ENCODE measurements at places on chromosomes 7 and 10.

GRCh38 chr7:47340517-47340916, 241.4 kb downstream of the TNS3 start:
- DNase-seq, result no peak

GRCh38 chr10:2469802-2470201, 597.5 kb upstream of the PFKP start:
- no peak for DNase-seq

GRCh38 chr7:73888959-73889358, 28.0 kb downstream of the TMEM270 start:
- DNase-seq, result no peak

GRCh38 chr7:49715486-49715885, 58.0 kb upstream of the VWC2 start:
- no peak for DNase-seq

GRCh38 chr7:123571187-123571586, 13.6 kb upstream of the NDUFA5 start:
- no peak for DNase-seq

GRCh38 chr7:108310351-108310750, 145.9 kb downstream of the NRCAM start:
- DNase-seq, result no peak

DNA sequence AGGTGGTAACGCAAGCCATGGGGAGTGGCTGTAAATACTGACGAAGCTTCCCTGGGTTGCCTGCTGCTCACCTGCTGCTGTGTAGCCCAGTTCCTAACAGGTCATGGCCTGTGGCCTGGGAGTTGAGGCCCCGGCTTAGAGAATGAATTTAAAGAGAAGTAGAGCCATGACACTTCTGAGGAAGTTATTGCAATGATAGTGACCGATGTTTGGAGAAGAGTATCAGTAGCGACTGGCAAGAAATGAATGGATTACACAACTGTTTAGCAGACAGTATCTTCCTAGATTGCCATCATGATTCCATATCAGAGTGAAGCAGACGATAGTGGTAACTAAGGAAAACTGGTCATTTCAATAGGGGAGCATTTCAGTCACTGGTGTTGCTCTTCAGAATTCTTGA, 249.6 kb downstream of the PLXDC2 start:
- no peak for DNase-seq

DNA sequence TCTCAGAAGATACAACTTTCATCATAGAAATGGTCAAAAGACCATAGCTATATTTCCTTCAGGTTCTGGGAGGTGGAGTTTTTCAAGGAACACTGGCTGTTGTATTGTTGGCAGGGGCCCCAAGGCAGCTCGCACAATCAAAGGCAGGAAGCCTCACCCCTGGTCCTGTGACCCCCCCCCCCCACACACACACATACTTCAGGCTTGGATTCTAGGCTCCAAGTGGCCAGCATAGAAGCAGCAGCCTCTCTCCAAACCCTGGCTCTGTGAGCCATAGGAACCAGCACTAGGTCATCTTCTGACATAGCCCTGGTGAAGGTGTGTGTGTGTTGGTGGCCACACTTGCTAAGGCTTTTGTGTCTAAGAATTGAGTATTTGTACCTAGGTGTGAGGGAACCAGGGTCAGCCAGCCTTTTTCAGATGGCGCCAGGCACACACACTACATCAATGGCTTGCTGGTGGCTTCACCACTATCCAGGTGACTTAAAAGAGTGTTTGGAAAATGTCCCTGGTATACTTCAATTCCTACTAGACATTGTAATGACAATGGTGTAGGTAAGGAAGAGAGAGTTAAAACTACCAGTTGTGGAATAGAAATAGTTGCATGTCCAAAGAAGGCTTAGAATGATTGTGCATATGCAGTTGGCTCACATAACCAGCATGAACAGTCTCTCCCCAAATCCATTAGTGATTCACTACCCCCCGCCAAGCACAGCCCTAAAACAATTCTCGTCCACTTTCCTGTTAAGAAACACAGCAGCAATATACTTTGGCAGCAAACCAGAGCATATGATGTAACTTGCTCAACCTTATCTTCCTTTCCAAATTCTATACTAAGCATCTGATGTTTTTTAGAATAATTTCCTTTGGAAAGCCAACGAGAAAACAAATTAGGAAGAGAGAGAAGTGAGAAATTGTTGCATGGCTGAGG, 91.3 kb downstream of the AVL9 start:
- DNase-seq, result no peak

DNA sequence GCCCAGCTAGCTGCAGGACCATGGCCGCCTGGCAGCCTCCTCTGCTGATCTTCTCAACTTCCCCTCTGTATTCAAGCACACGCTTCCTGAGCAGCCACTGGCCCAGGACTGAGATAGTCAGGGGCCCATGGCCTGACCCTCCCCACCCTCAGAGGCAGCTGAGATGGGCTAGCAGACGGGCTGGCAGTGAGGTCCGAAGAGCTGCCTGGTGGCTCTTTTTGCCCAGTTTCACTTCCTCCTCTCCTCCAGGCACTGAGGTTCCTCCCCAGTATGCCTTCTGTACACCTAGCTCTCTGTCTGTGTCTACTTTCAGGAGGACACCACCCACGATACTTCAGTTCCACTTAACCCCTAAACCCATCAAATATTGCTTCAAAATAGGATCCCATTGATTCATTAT, 395.6 kb downstream of the TNS3 start:
- peak; percentile 46 for DNase-seq

- no peak for DNase-seq
Observed at GRCh38 chr7:87797395-87797794, 78.8 kb downstream of the SLC25A40 start.

DNA sequence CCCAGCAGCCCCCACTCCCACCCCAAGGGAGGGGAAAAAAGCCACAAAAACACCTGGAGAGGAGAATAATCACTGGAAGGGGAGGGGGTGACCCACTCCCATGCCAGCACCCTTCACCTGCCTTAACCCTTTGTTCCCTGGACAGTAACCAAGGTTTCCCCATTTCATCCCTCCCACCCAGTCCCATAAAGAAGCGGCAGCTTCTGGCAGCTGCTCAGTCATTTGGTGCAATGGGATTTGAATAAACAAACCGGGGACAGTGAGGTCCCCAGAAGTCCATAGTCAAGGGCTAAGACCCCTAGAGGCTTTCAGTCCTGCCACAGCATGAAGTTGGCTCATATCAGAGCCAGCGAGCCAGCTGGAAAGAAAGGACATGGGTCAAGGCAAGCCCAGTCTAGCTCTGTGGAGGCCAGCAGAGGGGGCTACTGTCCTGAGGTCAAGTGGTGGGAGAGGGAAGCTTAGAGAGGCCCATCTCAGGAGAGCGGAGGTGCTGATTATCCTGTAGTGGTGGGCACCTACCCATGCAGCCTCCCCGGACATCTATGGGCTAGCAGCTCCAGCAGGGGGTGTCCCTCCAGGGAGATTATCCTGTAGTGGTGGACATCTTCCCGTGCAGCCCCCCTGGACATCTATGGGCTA, 58.9 kb upstream of the LBX1 start:
- no peak for DNase-seq

Measured in CD4-positive, alpha-beta T cell treated with Interleukin-4 for 1 hour (primary cell).